ENCODE measurements at places on chromosomes 11 and 22.
A peak's percentile ranks its signal among the peaks of the same experiment; 100 is the strongest.

DNA sequence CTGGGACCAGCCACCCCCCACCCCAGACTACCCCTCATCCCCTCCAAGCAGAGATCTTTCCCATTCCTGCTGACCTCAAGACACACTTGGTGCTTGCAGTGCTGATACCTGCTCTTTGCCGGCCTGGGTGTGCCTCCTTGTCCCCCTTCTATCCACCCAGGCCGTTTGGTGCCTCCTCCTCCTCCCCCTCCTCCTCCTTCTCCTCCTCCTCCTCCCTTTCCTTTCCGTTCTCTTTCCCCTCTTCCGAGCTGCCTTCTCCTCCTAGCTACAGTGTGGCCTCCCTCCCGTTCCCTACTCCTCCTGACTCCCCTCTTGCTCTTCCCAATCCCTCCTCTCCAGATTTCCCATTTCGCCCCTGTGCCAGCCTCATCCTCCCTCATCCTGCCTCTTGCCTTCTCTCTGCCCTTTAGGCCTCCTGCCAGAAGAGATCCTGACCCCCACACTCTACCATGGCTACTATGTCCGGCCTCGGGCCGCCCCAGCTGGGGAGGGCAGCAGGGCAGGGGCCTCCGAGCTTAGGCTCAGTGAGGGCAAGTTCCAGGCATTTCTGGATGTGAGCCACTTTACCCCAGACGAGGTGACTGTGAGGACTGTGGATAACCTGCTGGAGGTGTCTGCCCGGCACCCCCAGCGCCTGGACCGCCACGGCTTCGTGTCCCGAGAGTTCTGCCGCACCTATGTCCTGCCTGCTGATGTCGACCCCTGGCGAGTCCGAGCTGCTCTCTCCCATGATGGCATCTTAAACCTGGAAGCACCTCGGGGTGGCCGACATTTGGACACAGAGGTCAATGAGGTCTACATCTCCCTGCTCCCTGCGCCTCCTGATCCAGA, 712 bp downstream of the HSPB2 start:
- DNase-seq: no peak

- peak; percentile 46 for DNase-seq
These were observed 13.3 kb downstream of the RSPH14 start for GRCh38 chr22:23128269-23129108.

DNA sequence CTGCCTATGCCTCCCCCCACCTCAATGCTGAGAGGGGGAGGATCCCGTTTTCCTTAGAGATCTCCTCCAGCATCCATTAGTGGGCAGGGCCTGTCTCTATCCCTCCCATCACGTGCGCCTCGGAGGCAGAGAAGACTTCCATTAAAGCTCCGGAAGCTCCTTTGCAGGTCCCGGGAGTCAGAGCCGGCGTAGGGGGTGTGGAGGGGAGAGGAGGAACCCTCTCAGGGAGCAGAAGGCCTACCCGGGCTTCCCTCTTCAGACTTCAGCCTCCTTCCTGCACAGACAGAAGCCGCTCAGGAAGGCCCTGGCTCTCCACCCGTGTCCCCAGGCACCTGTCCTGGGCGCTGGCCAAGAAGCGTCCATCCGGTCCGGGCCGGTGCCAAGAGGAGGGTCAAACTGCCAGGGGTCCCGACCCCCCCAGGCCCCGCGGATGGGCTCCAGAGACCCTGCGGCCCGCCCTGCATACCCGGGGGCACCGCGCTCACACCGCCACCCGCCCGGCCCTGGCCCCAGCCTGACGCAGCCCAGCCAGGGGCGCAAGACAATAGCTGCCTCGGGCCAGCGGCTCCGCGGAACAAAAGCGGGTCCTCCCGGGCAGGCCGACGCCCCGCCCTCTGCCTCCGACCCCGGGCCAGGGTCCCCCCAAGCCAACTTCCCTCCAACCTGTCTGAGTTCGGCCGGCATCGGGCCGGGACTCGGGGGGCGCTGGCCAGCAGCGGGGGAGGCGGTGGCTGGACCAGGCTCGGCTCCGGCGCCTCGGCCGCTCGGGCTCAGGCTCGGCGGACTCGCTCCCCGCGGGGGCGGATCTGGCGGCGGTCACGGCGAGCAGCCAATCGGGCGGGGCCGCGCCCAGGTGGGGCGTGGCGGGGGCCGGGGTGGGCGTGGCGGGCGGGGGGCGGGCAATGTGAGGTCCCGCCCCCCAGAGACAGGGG, 29.9 kb downstream of the ARVCF start:
- DNase-seq: peak; percentile 21

- DNase-seq: no peak
These were observed 5.4 kb upstream of the APOL2 start for GRCh38 chr22:36244522-36245391.

GRCh38 chr11:126280595-126280994, 2.3 kb upstream of the TIRAP start:
- peak; percentile 25 for DNase-seq

DNA sequence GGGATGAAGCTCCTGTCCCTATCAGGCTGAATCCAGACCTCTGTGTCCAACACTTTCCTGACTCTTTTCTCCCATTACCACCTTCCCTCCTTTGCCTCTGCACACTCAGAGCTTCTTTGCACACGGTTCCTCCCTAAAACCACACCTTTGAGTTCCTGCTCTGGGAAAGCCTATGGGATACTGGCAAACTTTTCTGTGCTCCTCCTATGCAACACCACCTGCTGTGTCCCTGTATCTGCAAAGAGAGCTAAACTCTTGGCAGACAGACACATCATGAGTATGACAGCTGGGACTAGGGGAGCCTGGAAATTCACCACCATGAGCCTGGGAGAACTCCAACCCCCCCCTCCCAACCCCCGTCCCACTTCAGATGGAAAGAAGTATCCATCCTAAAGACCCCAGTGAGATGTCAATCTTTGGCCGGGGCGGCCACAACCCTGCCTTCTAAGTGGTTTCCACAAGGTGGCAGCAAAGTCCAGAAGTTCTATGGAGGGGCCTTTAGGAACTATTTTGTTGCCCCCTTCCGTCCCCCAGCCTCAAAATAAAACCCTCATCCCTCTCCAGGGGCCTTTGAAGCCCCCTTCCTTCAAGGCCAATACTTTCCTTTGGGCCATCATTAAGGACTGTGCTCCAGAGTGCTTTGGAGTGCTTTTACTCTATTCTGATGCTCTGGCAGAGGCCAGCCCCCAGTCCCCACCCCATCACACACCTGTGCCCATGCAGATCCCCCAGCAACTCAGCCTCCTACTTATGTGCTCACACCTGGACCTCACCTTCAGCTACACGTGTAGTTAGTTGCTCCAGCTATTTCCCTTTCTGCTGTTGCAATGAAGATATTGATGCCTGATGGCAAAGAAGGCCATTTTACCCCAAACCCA, 19.4 kb downstream of the HTR3A start:
- no peak for DNase-seq

DNA sequence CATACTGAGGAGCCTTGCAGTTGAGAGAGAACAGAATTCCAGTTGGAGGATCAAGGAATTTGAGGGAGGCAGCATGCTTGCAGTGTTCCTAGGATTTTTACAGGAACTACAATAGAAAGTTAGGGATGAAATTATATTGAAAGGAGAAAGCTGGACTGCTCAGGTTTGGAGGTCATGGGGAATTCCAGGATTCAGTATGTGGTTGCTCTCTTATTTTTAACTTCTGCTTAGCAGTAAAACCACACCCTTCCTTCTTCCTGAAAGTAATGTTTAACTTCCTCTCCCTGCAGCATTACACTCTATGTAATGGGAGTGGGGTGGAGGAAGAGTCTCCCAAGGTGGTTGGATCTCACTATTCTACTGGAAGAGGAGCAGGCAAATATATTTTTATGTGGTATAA, 31.3 kb downstream of the CTNND1 start:
- peak; percentile 83 for DNase-seq

DNA sequence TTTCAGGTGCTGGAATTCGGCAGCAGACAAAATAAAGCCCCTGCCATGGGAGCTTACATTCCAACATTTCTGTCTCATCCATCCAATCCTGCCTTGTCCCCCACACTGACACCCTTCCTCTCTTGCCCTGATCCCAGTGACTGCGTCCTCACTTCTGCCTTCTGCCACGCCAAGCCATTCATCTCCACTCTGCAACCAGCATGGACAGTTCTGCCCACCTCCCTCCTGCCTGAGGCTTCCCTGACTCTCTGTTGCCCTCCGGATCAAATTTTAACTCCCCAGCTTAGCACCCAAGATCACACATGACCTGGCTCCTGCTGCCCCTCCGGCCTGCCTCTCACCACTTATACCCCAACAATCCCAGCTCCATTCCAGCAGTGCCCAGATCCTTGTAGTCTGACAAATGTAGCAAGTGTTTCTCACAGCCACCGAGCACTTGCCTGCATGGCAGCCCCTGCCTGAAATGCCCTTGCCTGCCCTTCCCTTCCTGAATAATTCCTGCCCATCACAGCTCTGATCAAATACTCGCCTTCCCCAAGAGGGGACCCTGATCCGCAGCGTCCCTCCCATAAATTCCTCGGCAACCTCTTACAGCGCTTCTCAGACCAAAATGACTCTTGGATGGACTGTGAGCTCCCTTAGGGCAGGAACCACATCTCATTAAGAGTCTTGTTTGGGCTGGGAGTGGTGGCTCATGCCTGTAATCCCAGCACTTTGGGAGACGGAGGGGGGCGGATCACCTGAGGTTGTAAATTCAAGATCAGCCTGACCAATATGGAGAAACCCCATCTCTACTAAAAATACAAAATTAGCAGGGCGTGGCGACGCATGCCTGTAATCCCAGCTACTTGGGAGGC, 2.3 kb downstream of the ACTN3 start:
- no peak for DNase-seq

GRCh38 chr22:23898006-23898974, 4.1 kb downstream of the MIF start:
- peak; percentile 46 for DNase-seq

- DNase-seq: peak; percentile 80
These were observed 38.3 kb upstream of the CXCR5 start for GRCh38 chr11:118845369-118845768.

DNA sequence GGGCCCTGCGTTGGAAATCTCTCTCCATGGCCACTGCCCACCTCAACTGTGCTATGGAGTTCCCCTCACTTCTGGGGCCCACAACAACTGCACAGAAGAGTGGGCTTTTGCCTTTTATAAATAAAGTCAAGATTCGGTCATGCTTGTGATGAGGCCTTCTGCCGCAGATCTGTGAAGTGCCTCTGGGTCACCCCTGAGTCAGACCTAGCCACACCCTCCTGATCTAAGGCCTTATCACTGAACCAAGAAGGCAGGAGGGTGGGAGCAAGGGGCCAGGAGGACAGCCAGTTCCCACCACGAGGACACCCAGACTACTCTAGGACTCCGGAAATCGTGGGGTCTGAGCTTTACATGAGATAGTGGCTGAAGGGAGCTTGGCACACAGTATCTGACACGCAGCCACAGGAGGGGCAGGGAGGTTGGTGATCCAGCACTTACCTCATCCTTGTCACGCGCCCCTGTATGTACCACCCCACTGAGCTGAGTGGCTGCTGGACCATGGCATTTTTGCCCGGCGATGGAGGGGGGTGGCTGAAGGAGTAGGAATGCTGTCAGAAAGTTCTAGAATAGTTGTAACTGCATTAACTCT, 115.7 kb downstream of the ABTB2 start:
- no peak for DNase-seq

- no peak for DNase-seq
These were observed 125.1 kb upstream of the E2F8 start for GRCh38 chr11:19365743-19366410.

- DNase-seq: peak; percentile 36
These were observed 9.1 kb downstream of the SSH3 start for GRCh38 chr11:67312187-67313021.

DNA sequence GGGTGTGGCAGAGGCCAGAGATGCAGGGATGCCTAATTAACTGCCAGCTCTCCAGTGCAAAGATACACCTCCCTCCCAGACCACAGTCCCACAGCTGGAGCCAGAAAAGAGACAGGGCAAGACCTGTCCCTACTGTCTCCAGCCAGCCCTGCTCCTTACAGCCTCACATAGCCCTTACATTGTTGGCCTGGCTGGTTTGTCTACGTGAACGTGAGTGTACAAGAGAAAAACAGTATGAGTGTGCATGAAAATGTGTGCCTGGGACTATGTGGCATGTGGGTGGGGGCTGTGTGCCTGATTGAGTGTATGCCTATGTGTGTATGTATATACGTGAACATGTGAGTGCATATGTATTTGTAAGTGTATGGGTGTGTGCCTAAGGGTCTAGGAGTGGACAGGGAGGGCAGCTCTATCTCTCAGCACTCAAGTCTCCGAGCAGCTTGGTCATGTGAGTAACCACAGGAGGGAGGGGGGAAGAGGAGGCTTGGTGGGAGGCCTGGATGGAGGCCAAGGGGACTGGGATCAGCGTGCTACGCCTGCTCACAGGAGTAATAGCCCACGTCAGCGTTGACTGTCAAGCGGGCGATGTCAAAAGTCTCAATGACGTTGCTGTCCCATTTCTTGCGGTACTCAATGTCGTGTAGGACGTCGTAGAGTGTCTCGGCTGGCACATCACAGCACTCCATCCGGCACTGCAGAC, 6.6 kb upstream of the ARAP1 start:
- DNase-seq: no peak

GRCh38 chr11:20658135-20658534, 11.3 kb upstream of the NELL1 start:
- DNase-seq: no peak

GRCh38 chr11:100434821-100435641, 252.1 kb upstream of the ARHGAP42 start:
- DNase-seq: no peak

DNA sequence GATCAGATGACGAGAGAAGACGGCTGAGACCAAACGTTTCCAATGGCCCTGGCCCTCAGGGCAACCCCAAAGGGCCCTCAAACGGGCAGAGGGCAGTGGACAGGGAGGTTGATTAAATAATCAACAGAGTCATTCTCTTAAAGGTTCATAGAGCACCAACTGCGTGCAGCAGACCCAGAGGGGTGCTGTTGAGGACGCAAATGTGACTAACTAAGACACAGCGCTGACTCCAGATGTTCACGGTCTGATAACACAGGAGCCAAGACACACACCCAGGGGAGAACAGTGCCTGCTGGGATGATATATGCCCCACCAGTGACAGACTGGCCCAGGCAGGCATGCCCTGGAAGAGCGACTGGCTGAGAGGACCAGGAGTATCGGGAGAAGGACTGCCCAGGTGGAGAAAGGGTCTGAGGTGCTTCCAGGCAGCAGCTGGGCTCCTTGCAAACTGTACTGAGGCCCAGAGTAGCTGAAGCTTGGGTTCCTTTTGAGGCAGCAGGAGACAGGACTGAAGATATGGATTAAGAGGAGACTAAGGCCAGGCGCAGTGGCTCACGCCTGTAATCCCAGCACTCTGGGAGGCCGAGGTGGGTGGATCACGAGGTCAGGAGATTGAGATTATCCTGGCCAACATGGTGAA, 7.7 kb downstream of the VWCE start:
- no peak for DNase-seq
